Activated naive CD4-positive, alpha-beta T cell (primary cell): ENCODE measurements at places on chromosomes 2 and 18.

DNA sequence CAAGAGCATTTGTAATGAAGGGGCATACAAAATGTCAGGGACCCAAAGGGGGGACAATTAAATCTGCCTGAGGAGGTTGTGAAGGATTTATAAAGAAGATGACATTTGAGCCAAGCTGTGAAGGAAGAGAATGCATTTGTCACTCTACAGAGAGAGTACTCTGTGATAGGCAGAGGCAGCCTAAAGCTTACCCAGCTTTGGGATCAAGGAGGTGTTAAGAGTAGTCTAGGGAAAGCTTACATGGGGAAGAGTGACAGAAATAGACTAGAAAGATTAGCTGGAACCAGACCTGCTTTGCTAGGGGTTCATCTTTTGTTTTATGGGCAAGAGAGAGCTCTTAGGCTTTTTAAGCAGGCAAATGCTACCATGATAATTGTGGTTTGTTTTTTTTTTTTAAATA, 169.1 kb upstream of the CYP26B1 start:
- no peak for DNase-seq

DNA sequence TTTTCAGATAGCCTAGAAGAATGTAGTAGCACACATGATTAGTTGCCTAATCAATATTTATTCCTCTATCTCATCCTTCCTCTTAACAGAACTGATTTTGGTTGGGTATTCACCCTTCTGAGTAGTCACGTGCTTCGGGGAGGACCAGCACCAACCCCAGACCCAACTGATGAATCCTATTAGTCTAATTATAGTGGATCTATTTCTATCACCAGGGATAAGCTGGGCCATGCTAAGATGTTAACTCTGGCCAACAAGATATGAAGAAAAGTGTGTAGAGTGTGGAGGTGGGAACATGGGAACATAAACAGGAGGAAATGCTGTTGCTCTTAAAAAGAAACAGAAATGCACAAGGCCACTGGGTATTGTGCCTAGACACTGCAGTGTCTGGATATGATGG, 119.9 kb downstream of the THADA start:
- DNase-seq = no peak

GRCh38 chr18:6744816-6745455, 15.4 kb downstream of the ARHGAP28 start:
- DNase-seq = no peak

- no peak for DNase-seq
Observed at GRCh38 chr18:64248836-64249235, 99.9 kb upstream of the LINC00305 start.

DNA sequence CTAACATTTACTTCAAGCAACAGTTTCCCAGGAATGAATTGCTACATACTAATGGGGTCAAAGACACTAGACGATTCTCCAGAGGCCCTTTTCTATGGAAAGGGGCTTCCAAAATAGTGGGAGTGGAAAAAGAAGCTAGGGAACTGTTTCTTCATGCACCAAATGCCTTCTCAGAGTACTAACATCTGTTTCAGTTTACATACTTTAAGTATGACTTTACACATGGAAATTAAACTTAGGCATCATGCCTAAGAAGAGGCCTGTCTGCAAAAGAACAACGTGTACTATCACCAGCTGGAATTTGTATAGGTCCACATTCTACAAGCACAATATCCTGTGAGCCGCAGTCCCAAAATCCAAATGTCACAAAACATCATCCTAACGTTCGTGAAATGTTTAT, 29.4 kb upstream of the WDR75 start:
- no peak for DNase-seq

- DNase-seq = no peak
Observed at GRCh38 chr18:47898055-47898454, 32.4 kb downstream of the SMAD2 start.

DNA sequence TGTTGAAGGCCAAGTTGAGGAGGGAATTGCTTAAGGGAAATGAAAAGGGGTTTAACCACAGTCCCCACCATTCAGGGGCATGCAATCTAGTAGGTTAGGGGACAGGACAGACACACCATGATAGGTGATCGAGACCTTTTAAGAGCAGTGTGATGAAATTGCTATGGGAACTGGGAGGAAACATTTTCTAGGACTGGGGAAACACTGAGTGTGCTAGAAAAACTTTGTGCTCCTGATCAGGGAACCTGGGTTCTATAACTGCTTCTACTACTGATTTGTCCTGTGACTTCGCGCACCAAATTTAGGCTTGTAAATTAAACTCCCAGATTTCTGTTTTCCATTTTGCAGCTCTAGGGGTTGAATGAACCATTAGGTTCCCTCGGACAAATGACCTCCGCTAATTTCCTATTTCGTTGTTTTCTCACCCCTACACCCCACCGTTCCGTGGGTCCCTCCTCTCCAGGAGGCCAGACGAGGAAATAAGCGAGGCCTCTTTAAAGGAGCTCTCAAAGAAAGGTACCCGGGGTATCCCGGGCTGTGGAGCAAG, 371 bp upstream of the LCLAT1 start:
- no peak for DNase-seq

- no peak for DNase-seq
Observed at GRCh38 chr2:164766216-164766953, 75.2 kb downstream of the COBLL1 start.

DNA sequence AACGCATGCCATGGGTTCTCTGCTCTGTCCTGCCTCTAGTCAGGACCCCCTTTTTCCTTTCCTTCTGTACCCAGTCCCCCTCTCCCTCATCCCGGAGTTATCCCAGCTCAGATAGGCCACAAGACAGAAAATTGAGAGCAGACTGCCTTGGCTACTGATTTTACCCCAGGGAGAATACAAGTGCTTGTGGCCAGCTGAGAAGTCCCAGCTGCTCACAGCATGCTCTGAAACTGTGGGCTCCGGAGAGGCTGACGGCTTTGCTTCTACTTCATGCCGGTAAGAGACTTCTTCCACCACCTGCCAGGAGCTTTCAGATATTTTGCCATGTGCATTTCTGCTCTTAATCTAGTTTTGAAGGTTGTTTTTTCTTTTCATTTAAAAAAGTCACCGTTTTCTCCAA, 20.0 kb upstream of the SIX2 start:
- DNase-seq = no peak

DNA sequence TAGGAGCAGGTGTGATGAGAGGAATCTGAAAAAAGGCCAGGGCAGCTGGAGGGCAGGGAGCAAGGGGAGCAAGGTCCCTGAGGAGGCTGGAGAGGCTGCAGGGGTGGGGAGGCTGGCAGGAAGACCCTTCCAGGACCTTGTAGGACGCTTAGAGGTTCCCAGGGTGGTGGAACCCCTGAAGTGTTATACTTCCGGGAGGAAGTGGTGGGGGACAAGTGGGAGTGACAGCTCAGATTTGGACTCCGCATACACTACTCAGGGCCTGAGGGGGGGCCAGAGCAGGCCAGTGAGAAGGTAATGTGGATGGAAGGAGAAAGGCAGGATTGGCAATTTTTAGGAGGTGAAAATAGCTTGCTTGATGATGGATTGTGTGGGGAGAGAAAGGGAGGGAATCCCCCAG, 1.9 kb upstream of the NCAPH start:
- DNase-seq = no peak

DNA sequence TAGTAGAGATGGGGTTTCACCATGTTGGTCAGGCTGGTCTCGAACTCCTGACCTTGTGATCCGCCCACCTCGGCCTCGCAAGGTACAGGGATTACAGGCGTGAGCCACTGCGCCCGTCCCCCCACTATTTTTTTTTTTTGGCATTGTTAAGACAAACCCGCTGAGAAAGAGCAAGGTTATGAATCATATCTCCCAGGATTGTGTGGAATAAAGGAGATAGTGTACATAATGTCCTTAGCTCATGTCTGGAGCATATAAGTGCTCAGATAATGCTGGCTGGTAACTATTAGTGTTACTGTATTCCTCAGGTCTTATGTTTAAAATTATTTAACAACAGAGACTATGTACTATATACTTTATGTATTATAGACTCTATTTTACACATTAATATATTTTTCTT, 36.0 kb downstream of the TTC27 start:
- DNase-seq = no peak

- no peak for DNase-seq
Observed at GRCh38 chr18:22194151-22194598, 24.8 kb downstream of the GATA6 start.

- DNase-seq = no peak
Observed at GRCh38 chr2:237254911-237255578, 158.9 kb downstream of the COL6A3 start.

DNA sequence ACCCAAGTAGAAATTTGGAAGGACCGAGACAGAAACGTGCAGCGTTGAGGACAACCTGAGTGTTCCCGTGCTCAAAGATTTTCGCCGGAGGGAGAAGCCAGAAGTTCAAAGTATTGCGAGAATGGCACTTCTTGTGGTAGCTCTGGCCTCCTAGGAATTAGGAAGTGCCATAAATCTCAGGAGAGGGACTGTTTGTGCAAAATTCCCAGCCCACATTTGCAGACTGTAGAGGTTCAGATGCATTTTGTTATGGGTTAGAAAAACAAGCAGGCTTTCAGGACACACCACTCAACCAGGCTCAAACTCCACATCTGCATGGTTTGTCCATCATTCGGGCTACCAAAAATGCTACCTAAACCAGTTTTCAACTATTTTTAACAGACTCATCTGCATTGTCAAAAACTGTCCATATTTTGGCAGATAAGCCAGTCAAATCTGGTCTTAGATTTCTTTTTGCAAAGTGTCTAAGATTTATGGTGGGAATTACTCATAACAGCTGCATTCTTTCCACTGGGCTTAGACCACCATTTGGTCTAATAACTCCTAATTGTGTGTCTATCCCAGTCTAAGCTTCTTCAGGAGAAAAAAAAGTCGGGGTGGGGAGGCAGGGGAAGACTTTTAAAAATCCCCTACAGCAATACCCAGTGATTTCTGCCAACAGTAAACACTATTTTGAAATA, 422.9 kb downstream of the ARHGAP15 start:
- no peak for DNase-seq

DNA sequence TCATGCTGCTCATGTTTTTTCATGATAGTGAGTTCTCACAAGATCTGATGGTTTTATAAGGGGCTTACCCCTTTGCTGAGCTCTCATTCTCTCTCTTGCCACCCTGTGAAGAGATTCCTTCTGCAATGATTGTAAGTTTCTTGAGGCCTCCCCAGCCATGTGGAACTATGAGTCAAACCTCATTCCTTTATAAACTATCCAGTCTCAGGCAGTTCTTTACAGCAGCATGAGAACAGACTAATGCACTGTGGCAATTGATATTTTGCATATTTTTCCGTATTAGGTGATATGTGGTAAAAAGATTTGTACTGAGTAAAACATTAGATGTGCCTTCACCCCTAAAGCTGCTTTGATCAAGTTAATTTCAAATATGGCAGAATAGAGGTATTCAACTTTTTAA, 48.8 kb downstream of the RAB27B start:
- no peak for DNase-seq

DNA sequence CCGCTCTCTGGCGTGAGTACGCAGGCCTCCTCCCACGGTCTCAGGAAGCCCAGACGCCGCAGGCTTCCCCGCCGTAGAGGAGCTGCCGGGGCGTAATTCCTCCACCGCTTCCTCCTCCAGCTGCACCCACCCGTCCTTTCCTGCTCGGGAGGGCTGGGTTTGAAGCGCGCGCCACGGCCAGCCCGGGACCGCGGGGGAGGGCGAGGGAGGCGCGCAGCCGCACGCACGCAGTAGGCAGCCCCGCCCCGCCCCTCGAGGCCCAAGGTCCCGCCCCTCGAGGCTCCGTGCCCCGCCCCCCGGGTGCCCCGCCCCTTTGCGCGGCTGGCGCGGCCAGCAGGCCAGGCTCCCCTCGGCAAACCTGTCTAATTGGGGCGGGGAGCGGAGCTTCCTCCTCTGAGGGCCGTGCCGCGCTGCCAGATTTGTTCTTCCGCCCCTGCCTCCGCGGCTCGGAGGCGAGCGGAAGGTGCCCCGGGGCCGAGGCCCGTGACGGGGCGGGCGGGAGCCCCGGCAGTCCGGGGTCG, at the start of gene MALT1:
Gene MALT1, plus strand, starts transcription at position 355 of the 521 bp plus-strand sequence. CDS start 179 bp downstream, outside the sequence.
- peak; percentile 87 for DNase-seq

- DNase-seq = no peak
Observed at GRCh38 chr2:240419271-240419670, 16.2 kb upstream of the GPC1 start.

DNA sequence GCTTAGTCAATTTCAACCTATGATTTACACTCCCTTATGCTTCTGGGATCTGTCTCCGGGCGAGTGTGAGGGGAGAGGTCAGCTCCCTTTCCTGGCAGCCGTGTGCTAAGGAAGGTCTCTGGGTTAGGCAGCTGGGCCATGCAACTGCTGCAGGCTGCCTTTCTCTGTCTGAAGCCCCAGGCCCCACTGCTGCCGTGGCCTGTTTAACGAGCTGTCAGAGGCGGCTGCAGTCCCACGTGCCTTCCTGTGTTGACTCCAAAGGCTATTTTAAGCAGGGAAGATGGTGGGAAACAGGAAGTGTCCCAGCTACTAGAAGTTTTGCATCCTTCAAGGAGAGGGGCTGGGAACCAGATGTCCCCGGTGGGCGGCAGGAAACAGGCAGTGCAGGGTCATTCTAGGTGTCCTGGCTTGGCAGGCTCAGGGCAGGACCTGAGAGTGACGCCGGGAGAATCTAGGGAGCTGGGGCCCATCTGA, 186.4 kb downstream of the TNS1 start:
- DNase-seq = no peak

- DNase-seq = no peak
Observed at GRCh38 chr2:216274194-216274840, 98.0 kb downstream of the MARCHF4 start.

DNA sequence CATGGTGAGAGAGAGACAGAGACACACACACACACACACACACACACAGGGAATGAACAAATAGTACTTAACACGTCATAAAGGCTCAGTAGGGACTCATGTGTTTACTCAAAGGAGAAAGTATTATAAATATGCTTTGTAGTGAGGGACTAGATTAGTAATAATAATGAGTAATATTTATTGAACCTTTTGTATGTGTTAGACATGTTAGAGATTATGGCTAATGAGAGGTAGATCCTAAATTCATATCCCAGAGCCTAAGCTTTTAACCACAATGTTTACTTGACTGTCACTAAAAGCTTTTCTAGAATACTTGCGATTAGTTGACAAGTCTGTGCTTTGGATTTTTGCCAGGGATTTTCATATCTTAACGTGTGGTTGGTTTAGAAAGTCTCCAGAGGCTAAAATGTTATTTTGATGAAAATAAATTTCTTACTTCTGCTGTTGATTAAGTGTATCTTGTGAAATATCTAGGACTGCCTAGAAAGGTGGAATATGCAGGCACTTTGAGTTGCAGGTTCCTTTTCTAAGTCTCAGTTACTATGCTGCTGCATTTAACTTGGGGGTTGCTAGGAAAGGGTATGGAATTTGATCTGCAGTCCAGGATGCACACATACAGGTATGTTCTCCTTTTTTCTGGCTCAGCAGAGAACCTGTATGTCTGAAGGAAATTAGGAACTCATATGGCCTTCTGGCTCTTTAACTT, 64.5 kb downstream of the UBR3 start:
- DNase-seq = no peak

DNA sequence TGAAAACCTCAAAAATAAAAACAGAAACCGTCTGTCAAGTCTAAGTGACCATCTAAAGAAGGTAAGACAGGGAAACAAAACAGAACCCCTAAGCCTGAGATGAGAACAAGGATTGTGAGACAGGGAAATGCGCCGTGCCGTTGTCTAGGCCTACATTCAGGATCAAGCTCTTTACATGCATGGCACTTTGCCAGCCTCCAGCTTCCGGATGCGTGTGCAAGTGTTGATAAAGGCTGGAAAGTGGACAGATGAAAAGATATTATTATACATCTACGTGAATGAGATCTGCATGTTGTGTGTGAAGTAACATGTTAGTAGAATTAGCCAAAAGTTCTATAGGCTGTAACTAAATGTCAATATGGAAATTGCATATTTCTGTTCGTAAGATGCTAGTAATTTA, 28.6 kb upstream of the TMEM87B start:
- no peak for DNase-seq

GRCh38 chr2:237295889-237296480, 118.0 kb downstream of the COL6A3 start:
- DNase-seq = no peak
